Upper lobe of left lung (tissue), 6 donors: ENCODE measurements at places on chromosomes 7 and 10. TPM values are rescaled to one million over a fixed set of nuclear protein-coding genes. Genes with fewer than 3 reads are reported as not detected.

The PPP1R3A gene
- total RNA-seq, result not detected

The CEP41 gene
- 5.3 TPM for total RNA-seq

The GIMAP5 gene
- 63.2 TPM for total RNA-seq

The ELMO1 gene
- 86.1 TPM for total RNA-seq

The DNAJC12 gene
- total RNA-seq, result 1.8 TPM

The CDNF gene
- total RNA-seq, result 0.94 TPM

The NACAD gene
- total RNA-seq, result 4.0 TPM

The AKR1C8 gene
- 0.52 TPM for total RNA-seq

The RNF133 gene
- total RNA-seq, result 22.0 TPM

DNA sequence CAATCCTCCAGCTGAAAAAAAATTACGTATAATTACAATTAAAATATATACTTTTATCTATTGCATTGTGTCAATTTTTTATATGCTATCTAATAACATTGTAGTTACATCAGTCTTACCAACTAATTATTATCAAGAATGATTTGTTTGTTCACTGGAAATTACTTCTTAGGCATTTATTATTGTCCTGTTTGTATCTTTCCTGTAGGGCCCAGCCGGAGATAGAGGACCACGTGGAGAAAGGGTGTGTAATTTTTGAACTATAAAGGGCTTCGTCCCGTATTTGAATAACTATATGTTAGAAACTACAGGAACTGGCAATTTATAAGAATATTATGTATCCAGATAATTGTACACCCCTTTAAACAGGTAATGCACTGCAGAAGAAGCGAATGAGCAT is 4.1 kb downstream of the COL1A2 start:
- no peaks in the 10 kb centered on the region for H3K36me3 ChIP-seq
- H3K27ac ChIP-seq, result no peak overlapping the region
- DNase-seq, result no peak
- no peaks in the 10 kb centered on the region for H3K27me3 ChIP-seq

GRCh38 chr10:7306147-7306546 is 104.7 kb downstream of the SFMBT2 start:
- H3K27ac ChIP-seq, result no peak overlapping the region
- no peaks in the 10 kb centered on the region for H3K27me3 ChIP-seq
- no peak for DNase-seq
- H3K36me3 ChIP-seq, result no peaks in the 10 kb centered on the region

DNA sequence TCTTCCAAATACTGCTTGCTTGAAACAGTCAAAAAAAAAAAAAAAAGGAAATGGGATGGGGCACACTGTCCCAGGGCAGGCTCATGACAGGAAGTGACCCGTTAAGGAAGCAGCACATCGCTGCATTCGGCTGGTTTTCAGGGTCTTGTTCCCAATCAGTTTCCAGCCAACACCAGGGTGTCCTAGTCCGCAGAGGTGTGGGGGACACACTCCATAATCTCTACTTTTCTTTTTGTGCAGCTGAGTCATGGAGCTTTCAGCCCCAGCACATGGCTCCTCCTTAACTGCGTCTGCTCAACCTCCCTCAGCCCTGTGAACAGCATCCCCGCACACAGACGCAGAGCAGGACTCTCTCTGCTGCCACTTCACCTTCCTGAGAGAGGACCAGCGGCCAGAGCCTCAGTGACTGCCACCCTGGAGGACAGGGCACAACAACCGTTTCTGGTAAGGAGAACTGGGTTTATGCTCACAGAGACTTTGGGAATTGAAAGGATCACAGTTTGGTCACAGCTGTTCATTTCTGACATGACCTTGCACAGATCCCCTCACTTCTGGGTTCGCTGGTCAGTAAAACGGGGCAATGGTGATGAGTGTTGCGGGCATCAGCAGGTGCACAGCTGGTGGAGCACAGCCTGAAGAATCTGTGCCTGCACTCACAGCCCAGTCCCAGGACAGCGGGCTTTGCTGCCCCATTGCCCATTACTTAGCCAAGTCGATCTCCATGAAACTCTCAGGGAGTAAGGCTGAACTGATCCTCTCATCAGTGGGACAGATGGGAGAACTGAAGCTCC is at the start of gene GIMAP5:
Gene GIMAP5, plus strand, starts transcription at position 154 of the 791 bp plus-strand sequence. CDS start 3,467 bp downstream, outside the sequence.
- peak within 1 kb of the TSS; percentile 82 for H3K27ac ChIP-seq
- no peak for DNase-seq
- no peaks in the 10 kb centered on the region for H3K36me3 ChIP-seq
- H3K27me3 ChIP-seq, result no peaks in the 10 kb centered on the region
- H3K4me3 ChIP-seq, result peak within 1 kb of the TSS; percentile 58
- H3K4me1 ChIP-seq, result peaks cover 23% of the 10 kb centered on the region

DNA sequence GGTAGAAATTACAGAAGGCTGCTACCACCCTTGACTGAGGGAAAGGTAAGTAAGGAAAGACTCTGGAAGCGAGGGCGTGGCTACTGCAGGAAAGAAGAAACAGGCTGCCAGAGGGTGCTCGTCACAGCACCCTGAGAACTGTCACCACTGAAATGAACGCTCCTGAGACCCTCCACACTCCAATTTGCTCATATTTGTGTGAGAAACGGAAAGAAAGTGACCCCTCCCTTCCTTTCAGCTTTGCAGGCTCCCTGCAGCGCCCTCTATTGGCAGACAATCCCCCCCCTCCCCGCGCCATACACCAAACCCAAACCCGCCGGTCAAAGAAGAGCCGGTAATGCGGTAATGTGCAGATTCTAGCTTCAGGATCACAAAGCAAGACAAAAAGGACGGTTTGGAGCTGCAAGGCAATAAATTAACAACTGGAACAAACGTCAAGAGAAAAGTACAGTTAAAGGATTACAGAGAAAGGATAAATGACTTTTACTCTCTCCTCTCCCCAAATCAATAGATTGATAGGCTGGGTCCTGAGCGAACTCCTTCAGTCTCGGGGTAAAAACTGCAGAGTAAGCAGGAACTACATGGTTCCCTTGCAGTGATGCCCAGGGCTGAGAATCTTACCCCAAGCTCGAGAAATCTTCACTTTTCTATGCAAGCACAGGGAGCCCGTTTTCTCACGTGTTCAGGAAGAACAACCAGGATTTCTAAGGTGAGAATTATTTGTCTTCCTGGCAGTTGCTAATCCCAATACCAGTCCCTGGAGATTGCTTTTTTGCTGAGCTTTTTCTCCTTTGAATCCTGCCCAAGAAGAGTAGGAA is 47.6 kb downstream of the STEAP1B start:
- DNase-seq, result no peak
- H3K27ac ChIP-seq, result no peak overlapping the region
- no peaks in the 10 kb centered on the region for H3K36me3 ChIP-seq
- H3K27me3 ChIP-seq, result no peaks in the 10 kb centered on the region
- H3K4me3 ChIP-seq, result peak overlapping the region; percentile 32

- H3K27me3 ChIP-seq, result no peaks in the 10 kb centered on the region
- peak; percentile 75 for DNase-seq
- peaks cover 6% of the 10 kb centered on the region for H3K4me1 ChIP-seq
- H3K36me3 ChIP-seq, result no peaks in the 10 kb centered on the region
Measured at GRCh38 chr10:14009371-14010100, 321.2 kb downstream of the FRMD4A start.

- DNase-seq, result no peak
- H3K4me3 ChIP-seq, result no peak overlapping the region
- no peaks in the 10 kb centered on the region for H3K36me3 ChIP-seq
- peaks cover 5% of the 10 kb centered on the region for H3K4me1 ChIP-seq
- H3K27me3 ChIP-seq, result no peaks in the 10 kb centered on the region
Measured at GRCh38 chr10:82282782-82283456, 407.9 kb downstream of the NRG3 start.

DNA sequence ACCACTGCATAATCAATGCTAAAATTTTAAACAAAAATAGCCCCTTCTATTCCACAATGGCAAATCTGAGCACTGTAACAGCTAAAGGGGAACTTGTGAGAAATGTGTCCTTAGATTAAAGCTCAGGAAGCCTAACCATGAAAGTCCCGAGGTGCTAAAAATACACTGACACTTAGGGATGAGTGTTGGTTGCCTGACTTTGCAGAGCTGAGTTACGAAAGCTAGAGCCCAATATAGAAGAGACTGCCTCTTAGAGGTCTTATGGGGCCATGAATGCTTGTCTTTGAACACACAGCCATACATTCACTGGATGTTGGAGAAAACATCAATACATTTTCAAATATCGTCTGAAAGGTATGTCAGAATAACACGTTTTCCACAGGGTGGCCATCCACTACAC is 209.7 kb downstream of the LHFPL3 start:
- no peaks in the 10 kb centered on the region for H3K36me3 ChIP-seq
- no peak overlapping the region for H3K27ac ChIP-seq
- H3K27me3 ChIP-seq, result no peaks in the 10 kb centered on the region
- H3K4me3 ChIP-seq, result no peak overlapping the region

GRCh38 chr7:100407285-100408180 is 21.0 kb downstream of the ZCWPW1 start:
- no peak overlapping the region for H3K27ac ChIP-seq
- no peaks in the 10 kb centered on the region for H3K27me3 ChIP-seq
- H3K4me3 ChIP-seq, result no peak overlapping the region
- no peaks in the 10 kb centered on the region for H3K36me3 ChIP-seq
- DNase-seq, result no peak

- no peaks in the 10 kb centered on the region for H3K27me3 ChIP-seq
- no peak for DNase-seq
- H3K4me3 ChIP-seq, result no peak within 1 kb of the TSS
- H3K27ac ChIP-seq, result no peak within 1 kb of the TSS
Measured at GRCh38 chr7:113918946-113919345, at the start of gene PPP1R3A. Gene PPP1R3A (minus strand): TSS chr7:113919009. CDS start chr7:113918996, 13 bp downstream.

DNA sequence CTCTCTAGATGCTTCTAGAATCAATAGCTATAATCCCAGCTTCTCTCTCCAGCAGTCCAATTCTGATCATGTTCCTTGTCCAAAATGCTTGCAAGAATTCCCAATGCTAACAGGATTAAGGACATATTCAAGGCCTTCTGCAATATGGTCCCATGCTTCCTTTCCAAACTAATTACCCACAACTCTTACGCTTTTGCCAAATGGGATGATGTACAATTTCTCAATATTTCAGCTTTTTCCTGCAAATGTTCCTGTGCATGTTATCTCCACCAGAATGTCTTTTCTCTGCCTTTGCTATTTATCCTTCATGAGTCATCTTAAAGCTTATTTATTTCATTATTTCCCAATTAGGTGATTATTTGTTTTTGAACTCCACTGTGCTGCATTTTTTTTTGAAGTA is 556.4 kb downstream of the SORCS1 start:
- no peak for DNase-seq
- H3K36me3 ChIP-seq, result no peaks in the 10 kb centered on the region
- no peaks in the 10 kb centered on the region for H3K4me1 ChIP-seq
- no peak overlapping the region for H3K27ac ChIP-seq
- H3K27me3 ChIP-seq, result no peaks in the 10 kb centered on the region

GRCh38 chr7:25860275-25861163 is 291.5 kb upstream of the NFE2L3 start:
- no peak overlapping the region for H3K4me3 ChIP-seq
- H3K27ac ChIP-seq, result no peak overlapping the region
- H3K36me3 ChIP-seq, result no peaks in the 10 kb centered on the region
- DNase-seq, result peak; percentile 53
- H3K27me3 ChIP-seq, result peaks cover 97% of the 10 kb centered on the region

DNA sequence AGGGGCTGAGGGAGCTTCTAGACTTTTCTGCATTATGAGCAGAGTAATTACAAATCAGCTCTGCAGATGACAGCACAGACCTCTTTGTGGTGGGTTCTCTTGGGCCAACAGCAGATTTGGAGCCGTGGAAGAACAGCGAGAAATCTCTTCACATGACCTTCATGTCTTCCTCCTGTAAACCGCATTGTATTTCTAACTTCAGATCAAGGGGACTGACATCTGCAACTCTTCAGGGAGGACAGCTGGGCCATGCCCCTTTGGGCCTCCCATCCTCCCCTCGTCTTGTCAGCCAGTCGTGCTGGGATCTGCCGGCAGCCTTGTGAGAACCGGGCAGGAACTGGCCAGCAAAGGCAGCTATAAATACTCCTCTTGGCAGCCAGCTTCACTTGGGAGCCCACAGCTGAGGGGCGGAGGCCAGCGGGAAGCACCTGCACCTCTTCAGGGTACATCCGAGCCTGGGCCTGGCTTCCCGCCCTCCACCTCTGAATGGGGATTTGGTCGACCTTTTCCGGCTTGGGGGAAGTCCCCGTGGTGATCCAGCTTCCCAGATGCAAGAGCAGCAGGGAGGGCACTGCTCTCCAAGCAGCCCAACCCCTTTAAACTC is 54.7 kb downstream of the STEAP1B start:
- H3K4me3 ChIP-seq, result no peak overlapping the region
- peaks cover 44% of the 10 kb centered on the region for H3K4me1 ChIP-seq
- DNase-seq, result peak; percentile 77
- H3K27me3 ChIP-seq, result no peaks in the 10 kb centered on the region
- H3K27ac ChIP-seq, result peak overlapping the region; percentile 66
- H3K36me3 ChIP-seq, result no peaks in the 10 kb centered on the region

DNA sequence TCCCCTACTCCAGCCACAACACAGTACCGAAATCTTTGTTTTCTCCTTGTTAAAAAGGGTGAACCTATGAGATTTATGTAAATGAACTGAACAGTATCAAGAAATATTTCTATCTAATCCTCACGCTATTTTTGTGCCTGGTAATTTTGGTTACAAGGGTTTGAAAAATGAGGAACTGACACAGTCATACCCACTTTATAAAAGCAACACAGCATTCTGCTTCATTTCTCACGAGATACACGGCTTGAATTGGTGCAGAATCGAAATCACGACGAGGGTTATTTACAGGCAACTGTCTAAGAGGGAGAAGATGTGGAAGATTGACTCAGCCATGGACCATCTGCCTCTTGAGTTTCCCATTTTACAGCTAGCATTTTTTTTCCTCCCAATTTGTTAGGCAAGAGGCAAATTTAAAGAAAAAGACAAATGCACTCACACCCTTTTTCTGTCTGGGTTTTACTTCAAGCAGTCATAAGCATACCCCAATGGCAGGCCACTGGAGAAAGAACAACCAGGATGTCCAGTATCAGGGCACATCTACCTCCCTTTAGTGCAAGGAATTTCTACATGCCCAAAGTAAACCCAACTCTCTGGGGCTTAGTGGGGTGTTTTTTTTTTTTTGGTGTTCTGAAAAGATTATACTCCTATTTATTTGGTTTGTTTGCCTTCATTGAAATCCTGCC is 108.1 kb downstream of the ITGB8 start:
- no peak for DNase-seq
- H3K27me3 ChIP-seq, result no peaks in the 10 kb centered on the region
- H3K4me1 ChIP-seq, result no peaks in the 10 kb centered on the region
- H3K27ac ChIP-seq, result no peak overlapping the region
- H3K4me3 ChIP-seq, result no peak overlapping the region
- no peaks in the 10 kb centered on the region for H3K36me3 ChIP-seq

- H3K4me3 ChIP-seq, result no peak overlapping the region
- no peak for DNase-seq
- H3K4me1 ChIP-seq, result no peaks in the 10 kb centered on the region
- no peaks in the 10 kb centered on the region for H3K36me3 ChIP-seq
- no peak overlapping the region for H3K27ac ChIP-seq
Measured at GRCh38 chr10:123582084-123582989, 83.8 kb upstream of the GPR26 start.

GRCh38 chr7:45203936-45204445 is 46.4 kb downstream of the RAMP3 start:
- no peak overlapping the region for H3K4me3 ChIP-seq
- H3K27me3 ChIP-seq, result no peaks in the 10 kb centered on the region
- H3K27ac ChIP-seq, result peak overlapping the region; percentile 81
- DNase-seq, result no peak
- no peaks in the 10 kb centered on the region for H3K36me3 ChIP-seq
- peaks cover 26% of the 10 kb centered on the region for H3K4me1 ChIP-seq
